Activated naive CD4-positive, alpha-beta T cell (primary cell): ENCODE measurements at places on chromosomes 5 and 9.

GRCh38 chr5:14665101-14665822, 744 bp downstream of the OTULIN start:
- no peak for DNase-seq

GRCh38 chr9:98575379-98576346, 133.1 kb downstream of the GABBR2 start:
- no peak for DNase-seq

DNA sequence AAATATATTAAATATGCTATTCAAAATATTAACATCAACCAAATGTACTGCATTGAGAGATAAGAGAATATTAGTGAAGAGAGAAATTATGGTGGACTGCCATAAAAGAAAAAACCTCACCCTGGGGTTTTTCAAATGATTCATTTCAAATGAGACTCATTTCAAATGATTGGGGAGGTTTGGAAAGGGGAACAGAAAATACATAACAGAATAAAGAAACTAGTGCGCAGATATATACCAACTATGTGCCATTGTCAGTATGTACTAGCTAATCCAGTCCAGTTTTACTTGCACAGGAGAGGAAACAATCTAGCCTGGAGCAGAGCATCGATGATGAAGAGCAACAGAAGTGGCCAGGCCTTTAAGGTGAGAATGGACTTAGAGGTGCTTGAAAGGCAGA, 651.6 kb upstream of the RORB start:
- no peak for DNase-seq

DNA sequence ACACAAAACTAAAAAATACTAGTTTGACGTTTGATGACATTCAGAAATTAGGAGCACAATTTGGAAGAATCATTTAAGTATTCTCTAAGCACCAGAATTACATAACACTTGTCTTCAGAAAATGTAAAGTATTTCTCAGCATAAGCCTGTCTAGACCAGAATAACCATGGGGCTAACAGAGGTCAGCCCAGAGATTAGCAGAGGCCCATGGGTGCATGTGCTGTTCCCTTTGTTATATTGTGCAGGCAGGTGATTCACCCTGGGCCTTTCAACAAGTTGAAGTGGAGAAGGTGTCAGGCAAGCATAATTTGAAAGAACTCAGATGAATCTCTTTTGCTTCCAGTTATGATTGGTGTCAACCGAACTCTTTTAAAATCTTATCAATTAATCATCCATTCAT, 227.9 kb downstream of the LURAP1L start:
- no peak for DNase-seq

- no peak for DNase-seq
Measured at GRCh38 chr9:138112090-138112748, 234.6 kb downstream of the CACNA1B start.

DNA sequence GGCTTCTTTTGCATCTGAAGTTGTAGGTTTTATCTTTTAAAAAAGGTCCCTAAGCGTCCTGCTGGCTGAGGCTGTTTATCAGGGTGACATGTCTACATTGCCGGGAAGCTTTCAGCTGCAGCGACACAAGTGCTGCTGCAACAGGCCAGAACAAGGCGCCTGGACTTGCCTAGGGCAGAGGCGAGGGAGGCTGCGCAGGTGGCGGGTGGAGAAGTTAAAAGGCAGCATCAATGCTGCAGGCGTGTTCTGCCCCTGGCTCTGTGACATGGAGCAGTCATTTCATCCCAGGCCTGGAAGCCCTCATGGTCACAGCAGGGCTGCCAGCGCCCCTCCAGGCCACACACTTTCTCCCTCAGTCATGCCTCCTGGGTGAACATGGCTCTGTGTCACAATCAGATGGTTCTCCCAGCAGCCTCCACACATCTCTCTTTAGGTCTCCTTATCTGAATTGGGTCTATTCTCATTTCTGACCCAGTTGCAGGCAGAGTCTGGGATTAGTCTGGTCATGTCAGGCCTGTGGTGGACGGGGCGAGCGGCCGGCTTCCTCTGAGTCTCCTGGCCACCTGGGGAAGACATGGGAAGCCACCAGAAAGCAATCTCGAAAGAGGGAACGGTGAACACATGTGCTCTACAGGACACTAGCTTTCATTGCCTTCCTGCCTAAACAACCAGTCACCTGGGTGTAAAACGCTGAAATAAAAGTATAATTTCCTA, 41.3 kb downstream of the IRX2 start:
- DNase-seq, result no peak

GRCh38 chr5:53446908-53447307, 33.5 kb upstream of the FST start:
- no peak for DNase-seq

- no peak for DNase-seq
Measured at GRCh38 chr5:128083811-128084227, 253 bp downstream of the SLC12A2 start.

DNA sequence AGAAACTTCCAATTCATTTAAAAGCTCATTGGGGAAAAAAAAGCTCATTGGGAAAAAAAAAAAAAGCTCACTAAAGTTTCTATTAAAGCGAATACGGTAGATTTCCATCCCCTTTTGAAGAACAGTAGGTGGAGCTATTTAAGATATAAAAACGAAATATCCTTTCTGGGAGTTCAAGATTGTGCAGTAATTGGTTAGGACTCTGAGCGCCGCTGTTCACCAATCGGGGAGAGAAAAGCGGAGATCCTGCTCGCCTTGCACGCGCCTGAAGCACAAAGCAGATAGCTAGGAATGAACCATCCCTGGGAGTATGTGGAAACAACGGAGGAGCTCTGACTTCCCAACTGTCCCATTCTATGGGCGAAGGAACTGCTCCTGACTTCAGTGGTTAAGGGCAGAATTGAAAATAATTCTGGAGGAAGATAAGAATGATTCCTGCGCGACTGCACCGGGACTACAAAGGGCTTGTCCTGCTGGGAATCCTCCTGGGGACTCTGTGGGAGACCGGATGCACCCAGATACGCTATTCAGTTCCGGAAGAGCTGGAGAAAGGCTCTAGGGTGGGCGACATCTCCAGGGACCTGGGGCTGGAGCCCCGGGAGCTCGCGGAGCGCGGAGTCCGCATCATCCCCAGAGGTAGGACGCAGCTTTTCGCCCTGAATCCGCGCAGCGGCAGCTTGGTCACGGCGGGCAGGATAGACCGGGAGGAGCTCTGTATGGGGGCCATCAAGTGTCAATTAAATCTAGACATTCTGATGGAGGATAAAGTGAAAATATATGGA, at the start of gene PCDHGA12:
Gene PCDHGA12 (plus strand): TSS at position 176 of the 782 bp plus-strand sequence. CDS start 253 bp downstream, at position 429.
- DNase-seq, result no peak

DNA sequence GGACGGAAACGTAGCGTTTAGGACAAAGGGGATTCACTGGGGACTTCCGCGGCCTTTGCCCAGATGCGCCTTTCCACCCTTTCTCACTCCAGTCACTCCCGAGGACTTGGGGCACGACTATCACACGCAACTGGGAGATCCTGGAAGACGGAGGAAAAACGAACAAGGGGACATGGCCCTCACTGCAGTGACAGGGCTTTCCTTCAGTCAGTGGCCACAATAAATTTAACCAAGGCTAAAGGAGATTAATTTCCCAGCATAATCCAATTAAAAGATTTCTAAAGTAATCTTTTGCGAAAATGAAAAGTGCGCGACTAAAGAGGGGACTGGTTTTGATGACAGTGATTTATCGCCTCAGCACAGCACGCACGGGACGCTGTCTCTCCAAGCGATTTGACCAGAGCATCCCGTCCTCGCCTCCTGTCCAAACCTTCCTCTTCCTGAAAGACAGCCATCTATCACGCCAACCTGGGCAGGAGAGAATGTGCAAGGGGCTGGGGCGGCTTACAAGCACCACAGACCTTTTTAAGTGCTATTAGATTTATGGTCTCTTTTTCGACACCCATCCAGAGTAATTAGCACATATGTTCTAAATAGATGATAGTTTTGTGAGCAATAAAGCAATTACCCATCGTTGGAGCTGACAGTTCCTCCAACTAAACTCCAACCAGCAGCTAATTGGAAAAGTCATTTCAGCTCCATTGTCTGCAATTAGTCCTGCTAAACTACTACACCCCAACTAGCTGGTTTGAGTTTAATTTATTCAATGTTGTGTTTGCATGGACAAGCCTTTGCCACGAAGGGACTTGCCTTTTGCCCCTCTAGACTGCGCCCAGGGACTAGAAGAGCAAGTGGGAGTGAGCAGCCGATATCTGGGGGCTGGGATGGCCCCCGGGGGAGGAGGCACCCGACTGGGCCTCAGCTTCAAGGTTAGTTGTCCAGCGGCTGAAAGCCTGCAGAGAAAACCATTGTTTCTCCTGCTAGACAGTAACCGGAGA, 7.4 kb downstream of the NR2F1-AS1 start:
- DNase-seq, result no peak

DNA sequence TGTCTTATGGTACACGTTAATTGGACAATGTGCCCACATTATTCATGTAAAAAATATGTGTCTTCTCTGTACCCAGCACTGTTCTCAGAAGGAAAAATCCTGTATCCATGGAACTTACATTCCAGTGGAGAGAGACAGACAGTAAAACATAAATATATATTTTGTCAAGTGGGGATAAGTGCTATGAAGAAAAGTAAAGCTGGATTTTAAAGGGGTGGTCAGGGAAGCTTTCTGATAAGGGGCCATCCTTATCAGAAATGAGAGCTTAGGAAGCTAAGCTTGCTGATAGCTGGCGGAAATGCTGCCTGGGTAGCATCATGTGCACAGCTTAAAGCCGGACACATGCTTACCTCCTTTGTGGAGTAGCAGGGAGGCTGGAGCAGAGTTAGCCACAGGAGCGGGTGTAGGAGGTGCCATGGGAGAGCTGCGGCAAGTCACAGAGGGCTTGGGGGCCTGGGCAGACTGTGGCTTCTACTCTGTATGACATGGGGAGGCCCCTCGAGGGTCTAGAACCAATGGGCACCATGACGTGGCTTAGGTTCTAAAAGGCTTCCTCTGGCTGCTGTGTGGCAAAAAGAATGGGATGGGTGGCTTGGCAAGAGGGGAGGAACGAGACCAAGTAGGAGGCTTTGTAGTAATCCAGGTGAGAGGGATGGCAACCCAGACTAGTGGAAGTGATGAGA, 141.7 kb downstream of the FGF1 start:
- DNase-seq, result no peak

- DNase-seq, result no peak
Measured at GRCh38 chr5:55232985-55233928, at the start of gene CCNO. Gene CCNO, minus strand, starts transcription at chr5:55233608. Its CDS starts 85 bp downstream, at chr5:55233523.

DNA sequence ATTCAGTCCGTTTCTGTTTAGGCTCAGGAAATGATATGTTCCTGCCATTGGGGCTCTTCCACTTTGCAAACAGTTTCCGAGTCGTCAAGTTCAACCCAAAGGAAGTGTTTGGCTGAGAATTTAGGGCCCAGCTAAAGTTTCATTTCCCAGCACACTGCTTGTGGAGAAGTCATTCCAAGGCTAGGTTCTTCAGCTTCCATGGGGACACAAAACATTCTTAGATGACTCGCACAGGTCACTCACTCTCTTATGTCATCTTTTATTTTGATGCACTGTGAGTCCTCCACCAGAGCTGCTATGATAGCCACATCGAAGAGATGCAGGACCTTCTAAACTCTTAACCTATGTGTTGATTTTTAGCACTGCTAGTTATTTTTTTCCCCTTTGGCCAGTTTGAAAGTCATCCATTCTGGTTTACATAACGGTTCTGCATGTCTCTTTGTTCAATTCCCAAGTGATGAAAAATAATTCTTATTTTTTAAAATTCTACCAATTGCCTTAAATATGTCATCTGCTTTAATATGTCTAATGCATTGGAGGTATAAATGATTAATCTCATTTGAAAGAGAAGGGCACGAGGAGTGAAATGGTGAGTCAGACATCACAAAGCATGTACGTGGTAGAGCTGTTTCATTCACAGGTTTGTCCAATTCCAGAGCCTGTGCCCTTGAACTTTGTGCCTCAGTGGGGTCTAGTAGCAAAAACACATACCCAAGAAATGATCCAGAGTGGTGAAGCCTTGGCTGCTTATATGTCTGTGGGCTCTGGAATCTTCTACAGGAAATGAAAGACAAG, 84.3 kb downstream of the ZNF462 start:
- DNase-seq, result no peak

GRCh38 chr5:68504306-68504705, 288.8 kb downstream of the PIK3R1 start:
- no peak for DNase-seq

GRCh38 chr5:102787134-102787533, 32.0 kb downstream of the PAM start:
- no peak for DNase-seq

DNA sequence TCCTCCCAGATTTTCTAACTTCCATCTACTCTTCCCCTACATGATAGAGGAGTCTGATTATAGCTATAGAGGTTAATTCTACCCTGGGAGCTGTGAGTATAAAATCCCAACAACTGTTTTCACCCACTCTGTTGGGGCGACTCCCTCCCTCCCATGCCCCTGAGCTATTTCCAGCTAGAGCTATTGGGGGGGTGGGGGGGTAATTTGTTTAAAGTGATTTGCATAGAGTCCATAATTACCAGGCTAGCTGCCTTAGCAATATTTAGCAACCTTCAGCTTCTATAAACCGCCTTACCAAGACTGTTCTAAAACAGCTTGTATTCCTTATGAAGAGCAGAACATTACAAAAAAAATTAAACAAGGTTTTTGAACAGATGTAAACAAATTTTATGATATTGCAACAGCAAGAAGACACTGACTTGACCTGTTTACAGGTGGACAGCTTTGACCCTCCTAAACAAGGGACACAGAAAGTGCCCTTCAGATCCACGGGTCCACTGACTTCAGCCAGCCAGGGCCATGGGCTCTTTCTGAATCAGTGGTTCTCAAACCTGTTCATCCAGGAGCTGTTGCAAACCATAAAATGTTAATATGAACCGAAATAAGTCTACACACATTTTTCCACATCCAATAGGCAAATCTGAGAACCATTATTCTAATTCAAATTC, 98.2 kb downstream of the OTULIN start:
- no peak for DNase-seq

DNA sequence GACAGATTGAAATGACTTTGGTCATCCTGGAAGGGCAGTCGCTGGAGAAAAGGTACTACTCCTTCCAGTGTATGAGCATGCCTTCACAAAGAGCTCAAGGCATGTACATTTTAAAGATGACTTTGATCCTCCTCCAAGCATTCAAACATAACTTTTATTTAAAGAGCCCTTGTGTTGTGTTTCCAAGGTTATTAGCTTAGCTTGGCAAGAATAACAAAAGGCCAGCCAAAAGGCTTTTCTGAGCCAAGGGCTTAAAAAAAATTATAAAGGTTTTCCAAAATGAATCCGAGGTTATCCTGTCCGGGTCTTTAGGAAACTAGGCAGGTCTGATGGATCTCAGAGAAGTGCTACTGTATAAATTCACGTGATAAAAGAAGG, 71.0 kb upstream of the PLPP6 start:
- no peak for DNase-seq
